H9 (cell line): ENCODE measurements at places on chromosomes 2 and 18. TPM values are rescaled to one million over a fixed set of nuclear protein-coding genes. Genes with fewer than 3 reads are reported as not detected.

DNA sequence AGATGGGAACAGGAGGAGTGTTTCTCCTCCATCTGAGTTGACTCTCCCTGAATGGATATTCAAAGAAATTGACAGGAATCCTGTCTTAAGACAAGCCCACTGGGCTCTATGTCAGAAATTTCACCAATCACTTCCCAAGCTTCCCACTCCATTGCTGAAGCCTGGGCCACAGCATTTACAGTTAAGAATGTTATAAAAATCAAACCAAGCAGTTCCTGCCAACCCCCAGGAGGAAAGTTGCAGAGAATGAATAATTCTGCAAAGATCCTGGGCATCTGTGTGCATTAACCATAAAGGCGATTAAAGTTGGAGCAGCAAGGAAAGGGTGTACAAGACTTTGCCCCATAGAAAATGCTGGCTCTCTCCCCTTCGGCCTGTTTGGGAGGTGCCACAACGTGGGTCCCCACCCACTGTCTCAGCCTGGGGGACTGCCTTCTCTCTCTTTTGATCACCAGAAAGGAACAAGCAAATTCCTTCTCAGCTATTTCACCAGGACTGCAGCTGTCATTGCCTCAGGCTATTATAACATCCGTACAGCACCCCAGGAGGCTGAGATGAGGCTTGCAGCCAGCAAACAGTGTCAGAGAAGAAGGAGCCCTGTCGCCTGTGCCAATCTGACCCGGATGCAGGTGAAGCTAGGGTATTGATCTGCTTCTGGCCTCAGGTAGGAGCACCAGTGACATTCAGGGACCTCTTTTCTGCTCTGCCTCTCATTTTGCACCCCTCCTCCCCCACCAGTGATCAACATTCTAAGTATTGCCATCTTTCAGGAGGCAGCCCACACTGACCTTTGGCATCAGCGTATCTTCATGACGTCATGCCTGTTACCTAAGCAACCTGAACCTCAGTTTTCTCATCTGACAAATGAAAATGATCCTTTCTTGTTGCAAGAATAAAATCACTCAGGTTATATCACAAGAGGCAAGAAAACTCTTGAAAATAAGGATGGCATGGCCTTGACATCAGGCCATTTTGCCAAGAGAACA is 219.0 kb downstream of the SH3BP4 start:
- DNase-seq = peak; percentile 63

DNA sequence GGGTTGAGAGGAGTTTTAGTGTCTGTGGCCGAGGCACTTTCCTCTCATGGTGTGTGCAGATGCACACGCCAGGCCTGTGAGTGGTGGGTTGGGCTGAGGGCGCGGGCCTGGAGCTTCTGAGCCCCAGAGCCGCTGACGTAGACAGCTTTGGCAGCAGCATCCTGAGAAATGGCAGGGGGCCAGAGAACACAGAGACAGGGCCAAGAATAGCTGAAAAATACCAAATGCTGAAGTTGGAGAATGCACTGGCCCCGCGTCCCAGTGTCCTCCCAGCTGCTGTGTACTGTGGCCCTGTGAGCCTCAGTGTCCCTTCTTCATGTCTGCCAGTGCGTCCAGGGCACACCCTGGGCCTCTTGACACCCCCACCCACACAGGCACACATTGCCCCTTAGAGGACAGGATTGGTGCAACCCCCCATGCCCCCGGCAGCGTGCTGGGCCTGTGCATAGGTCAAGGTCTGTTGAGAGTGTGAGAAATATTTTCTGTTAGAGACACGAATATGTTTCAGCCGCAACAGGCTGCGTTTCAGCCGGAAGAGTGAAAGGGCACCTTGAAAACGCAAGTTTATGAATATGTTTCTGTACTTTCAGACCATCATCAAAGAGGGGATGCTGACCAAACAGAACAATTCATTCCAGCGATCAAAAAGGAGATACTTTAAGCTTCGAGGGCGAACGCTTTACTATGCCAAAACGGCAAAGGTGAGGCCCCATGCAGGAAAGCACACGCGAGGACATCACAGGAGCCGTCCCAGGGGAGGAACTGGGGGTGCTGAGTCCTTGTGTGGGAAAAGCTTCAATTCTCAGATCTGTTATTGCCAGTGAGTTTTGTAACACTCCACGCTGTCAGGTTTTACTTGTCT is 33.6 kb downstream of the DGKD start:
- no peak for DNase-seq

- no peak for DNase-seq
These were observed 152.6 kb upstream of the CYP26B1 start for GRCh38 chr2:72300147-72300684.

GRCh38 chr2:168679081-168679480 is 123.4 kb upstream of the NOSTRIN start:
- no peak for DNase-seq

DNA sequence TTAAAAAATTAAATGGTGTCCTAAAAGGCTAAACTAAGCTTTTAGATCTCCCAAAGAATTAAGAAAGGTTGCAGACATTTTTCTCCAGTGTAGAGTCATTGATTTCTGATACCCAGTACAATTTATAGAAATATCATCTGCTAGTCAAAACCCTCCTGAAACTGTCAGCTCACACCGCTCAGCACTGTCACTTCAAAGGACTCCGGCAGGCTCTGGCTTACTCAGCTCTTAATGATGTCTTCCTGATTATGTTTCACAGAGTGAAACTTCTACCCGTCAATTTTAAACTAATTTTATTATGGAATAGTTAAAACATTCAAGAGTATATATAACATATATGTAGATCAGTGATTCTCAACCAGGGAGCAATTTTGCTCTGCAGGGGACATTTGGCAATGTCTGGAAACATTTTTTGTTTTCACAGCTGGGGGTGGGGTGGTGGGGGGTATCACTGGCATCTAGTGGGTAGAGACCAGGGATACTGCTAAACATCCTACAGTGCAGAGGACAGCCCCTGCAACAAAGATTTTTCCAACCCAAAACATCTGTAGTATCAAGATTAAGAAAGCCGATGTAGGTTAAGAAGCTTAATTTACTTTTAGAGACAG is 31.6 kb downstream of the CDK15 start:
- no peak for DNase-seq

DNA sequence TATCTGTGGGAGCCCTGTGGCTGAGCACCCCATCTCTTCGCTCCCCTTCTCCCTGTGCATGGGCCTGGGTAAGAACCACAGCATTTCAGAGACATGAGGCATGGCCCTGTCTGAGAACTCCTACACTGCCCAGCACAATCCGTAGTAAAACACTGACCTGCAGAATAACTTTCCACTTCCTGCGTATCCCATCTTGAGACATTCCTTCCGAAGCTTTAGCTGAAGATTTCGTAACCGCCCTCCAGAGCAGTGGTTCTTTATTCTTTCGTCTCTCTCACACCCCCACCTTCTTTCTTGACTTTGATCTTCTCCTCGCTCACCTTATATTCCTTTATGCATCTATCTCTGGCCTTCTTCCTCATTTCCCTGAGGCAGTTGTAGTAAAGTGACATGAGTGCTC is 381.1 kb downstream of the HRH4 start:
- no peak for DNase-seq

Gene DES
- 3.0 and 4.6 TPM in 2 replicates for total RNA-seq

DNA sequence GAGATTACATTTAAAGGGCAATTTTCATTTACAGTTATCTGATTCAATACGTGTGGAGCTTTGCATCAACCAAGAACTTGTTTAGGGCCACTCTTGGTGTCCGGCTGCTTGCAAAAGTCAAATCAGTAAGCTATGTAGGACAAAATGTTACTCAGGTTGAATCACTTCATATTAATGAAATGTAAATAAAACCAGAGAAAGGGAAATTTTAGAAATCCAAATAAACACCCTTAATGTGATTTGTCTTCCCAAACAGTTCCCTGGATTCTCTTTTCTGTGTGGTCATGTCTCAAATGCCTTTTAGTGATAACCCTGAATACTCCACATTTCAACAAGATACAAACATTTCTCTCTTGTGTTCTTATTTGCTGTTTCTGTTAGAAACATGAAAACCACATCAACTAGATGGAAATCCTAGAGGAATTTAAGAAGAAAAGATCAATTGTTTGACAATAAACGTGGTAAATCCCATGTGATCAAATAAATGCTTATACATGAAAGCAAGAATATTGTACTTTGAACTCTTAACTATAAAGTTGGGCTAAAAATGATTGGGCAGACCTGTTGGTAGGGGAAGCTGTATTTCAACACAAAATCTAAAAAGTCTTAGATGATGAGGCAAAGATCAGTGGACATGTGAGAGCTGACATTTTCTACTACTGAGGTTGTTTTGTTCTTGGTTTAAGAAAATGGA is 101.3 kb downstream of the CDC42EP3 start:
- DNase-seq = no peak

Gene CLEC4F
- total RNA-seq = not detected in 2 replicates

Gene NEU4
- total RNA-seq = 0.42 and 0.70 TPM in 2 replicates

Gene CNTNAP5
- 0.39 and 0.48 TPM in 2 replicates for total RNA-seq

GRCh38 chr2:237588044-237588696 is 2.4 kb downstream of the RAB17 start:
- DNase-seq = no peak

DNA sequence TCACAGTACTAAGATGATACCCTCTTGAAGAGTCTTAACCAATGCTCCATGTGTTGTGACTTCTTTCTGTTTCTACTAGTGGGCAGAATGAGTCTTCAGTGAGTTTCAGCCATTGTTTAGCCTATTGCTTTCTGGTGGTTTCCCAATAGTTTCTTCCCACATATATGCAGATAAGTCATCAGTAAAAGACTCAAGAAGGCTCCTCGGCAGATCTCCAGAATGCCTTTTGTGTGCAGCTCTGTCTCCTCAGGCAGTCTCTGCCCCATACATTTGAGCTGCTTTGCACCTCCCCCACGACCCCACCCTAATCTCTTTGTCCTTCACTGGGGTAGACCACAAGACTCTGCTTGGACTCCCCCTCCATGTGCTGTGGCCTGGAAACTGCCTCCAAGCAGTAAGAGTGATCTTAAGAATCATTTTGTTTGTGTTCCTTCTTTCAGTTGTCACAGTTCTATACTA is 71.6 kb upstream of the CHRNA1 start:
- DNase-seq = no peak

DNA sequence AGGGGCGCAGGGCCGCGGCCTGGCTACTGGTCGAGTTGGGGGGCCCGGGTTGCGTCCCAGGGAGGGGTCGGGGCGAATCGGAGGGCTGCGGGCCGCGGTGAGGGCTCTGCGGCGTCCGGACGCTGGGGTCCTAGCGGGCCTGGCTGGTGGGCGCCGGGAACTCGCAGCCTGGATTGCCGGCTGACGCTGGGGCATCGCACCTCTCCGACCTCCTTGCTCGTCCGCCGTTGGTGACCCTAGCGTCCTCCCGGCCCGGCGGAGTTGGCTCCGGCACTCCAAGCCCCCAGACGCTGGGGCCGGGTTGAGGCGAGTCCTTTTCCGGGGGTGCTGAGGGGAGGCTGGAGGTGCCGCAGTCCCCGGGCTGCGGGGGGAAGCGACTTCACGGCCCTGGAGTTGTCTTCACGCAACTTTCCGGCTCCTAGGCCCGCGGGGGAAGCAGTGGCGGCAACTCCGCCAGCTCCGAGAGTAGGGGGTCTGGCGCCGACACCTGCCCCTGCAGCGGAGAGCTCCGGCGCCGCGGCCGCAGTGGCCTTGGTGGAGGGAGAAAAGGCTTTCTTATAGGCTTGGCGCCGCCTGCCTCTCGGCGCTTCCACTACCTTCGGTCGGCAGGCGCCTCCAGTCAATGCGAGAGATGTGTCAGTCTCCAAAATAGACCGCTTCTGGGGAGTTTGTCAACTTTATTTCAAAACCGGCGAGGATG is 70.3 kb downstream of the HAUS1 start:
- peak; percentile 43 for DNase-seq

GRCh38 chr2:216616083-216616678 is 17.0 kb upstream of the IGFBP2 start:
- no peak for DNase-seq

GRCh38 chr2:39385172-39385571 is 51.9 kb downstream of the MAP4K3 start:
- DNase-seq = no peak

GRCh38 chr2:50746526-50746925 is 285.4 kb downstream of the NRXN1 start:
- DNase-seq = peak; percentile 44

Gene HAT1
- total RNA-seq = 73.0 and 75.0 TPM in 2 replicates

GRCh38 chr2:36500072-36500471 is 97.9 kb downstream of the FEZ2 start:
- DNase-seq = no peak
